CD4-positive, alpha-beta T cell treated with Interleukin-15 for 4 hours (primary cell): ENCODE measurements at places on chromosomes 3 and 15.

GRCh38 chr3:156575641-156576040, 20.7 kb upstream of the SSR3 start:
- no peak for DNase-seq

- DNase-seq: no peak
Measured at GRCh38 chr3:31791090-31791430, 190.0 kb downstream of the OSBPL10 start.

GRCh38 chr3:182808041-182808770, 14.9 kb downstream of the ATP11B start:
- no peak for DNase-seq

- no peak for DNase-seq
Measured at GRCh38 chr15:46879032-46879770, 838.1 kb upstream of the SEMA6D start.

DNA sequence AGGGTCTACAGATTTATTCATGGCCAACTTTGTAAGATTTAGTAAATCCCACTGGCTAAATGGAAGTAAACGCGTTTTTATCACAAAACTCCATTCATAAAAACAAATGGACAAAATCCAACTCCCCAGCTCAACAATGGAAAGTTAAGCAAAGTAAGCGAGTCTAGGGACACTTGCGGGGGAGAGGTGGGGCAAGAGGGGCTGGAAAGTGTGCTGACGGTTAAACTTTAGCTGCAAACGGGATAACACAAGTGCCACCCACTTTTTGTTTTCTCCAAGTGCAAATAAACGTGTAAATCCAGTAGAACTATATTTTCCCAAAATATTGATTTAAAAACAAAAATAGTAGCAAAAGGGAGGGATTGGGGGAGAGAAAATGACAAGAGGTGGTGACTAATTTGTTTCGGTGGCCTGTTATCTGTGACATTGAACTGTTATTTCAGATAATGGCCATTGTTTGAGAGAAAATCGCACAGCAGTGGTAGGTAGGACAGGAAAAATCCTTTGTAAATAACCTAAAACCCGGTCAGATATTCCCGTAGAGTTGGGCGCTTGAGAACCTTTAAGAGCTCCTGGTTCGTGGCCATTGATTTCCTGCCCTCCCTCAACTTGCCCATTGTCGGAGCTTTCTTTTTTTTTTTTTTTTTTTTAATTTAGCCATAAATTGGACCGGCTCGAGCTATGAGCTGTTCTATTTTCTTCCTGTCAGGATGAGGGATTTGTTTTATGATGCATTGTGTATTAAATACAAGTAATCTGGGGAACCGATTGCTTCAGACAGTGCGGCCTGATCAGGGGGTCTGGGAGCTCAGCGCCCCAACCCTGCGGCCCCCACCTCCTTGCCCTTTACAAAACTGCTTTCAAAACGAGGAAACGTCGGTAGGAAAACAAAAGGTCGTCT, 514.8 kb downstream of the MECOM start:
- DNase-seq: no peak
